Activated CD4-positive, CD25-positive, alpha-beta regulatory T cell treated with anti-CD3 and anti-CD28 coated beads, Interleukin-2, amount 50 U/mL, for 16 hours (primary cell): ENCODE measurements at places on chromosomes 3 and 15.

GRCh38 chr3:32374788-32375595 lies 16.7 kb upstream of the CMTM7 start:
- DNase-seq, result peak; percentile 63

- DNase-seq, result no peak
Measured at GRCh38 chr3:133137042-133137996, 99.1 kb downstream of the TMEM108 start.

DNA sequence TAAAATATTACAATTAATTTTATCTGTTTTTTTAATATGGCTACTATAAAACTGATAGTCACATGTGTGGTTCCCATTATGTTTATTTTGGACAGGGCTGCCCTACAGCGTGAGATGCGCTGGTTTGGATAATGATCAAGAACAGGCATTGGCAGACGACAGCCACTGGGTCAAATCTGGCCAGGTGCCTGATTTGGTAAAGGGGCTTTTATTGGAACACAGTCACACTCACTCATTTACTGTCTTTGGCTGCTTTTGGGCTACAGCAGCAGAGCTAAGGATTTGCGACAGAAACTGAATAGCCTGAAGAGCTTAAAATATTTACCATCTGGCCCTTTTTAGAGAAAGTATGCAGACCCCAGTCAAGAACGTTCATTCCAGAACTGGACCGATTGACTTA lies 724.2 kb upstream of the CFAP20DC start:
- DNase-seq, result no peak

DNA sequence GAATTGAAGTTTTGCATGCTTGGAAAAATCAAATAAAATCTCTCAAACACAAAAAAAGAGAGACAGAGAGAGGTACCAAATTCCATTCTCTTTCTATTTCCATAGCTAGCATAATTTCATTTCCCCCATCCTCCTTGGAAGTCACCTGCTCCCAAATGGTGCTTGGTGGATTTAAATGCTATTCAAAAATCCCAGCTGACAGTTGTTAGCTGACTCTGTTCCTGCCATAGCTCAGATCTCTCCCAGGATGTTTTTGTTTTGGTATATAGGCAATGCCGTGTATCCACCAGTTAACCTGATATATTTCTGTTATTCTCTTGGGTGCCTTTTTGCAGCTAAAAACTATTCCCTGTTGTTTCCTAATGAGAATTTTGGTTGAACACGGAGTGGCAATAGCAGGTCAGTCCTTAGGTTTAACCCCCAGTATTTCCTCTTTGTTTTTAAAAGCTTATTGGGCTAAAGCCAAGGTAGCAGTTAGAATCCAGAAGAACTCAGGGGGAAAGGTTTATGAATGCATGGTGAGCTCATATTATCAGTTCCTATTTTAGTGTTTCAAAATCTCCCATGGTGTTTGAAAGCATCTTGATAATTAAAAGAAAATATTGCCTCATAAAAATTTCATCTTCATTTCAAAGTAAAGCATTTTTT lies 240.0 kb upstream of the GBE1 start:
- DNase-seq, result no peak

DNA sequence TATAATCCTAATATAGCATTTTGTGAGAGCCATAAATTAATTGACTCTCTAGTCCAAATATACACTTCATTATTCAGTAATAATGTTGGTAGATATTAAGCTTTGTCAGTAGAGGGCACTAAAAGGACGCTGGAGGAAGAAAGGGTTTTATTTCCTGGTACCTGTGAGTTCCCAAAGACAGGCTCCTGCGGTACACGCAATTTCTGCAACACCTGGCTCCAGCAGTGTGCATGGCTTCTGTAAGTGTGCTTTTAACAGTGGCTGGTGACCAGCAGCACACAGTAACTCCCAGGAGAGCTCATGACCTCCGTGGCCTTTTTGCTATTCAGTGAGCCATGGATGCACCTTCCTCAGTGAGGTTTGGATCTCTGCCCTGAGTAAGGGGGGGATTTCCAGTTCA lies 338.3 kb upstream of the ZNF385D start:
- no peak for DNase-seq

GRCh38 chr3:126546549-126547239 lies 12.0 kb downstream of the C3orf22 start:
- DNase-seq, result no peak

DNA sequence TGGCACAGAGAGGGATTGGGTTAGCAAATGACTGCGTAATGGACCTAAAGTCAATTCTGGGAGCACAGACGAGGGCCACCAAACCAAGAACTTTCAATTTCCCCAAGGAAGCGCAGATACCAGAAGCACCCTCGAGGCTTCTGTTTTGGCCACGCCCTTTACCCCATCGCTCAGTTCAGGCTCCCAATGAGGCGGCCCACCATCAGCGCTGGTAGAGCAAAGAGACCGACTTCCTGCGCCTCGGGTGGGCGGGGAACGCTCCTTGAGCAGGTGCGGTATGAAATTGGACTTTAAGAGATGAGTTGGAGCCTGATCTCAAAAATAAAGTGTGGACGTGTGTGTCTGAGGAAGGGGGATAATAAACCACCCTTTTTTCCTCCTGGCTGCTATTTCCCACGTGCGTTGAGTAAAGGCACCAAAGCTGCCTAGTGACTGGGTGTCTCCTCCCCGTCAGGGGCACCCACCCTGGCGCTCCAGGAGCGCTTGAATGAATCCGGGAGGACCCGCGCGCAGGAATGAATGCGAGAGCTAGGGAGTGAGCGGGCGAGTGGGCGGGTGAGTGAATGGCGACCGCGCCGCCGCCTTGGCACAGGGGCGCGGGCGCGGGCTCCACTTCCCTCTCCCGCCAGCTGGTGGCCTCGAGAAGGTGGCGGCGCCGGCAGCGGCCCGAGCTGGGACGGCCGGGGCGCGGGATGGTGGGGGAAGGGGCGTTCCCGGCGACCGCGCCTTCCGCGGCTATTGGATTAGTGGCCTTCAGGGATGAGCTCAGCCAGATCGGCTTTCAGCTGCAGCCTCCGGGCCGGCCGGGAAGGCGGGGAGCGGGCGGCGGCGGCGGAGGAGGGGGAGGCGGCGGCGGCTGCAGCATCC lies at the start of gene SPSB4:
Gene SPSB4 (plus strand): TSS at position 772 of the 867 bp plus-strand sequence. CDS start 14,758 bp downstream, outside the sequence.
- no peak for DNase-seq

- no peak for DNase-seq
Measured at GRCh38 chr15:39465843-39466749, 114.8 kb upstream of the THBS1 start.

GRCh38 chr15:73844356-73844755 lies 29.0 kb upstream of the TBC1D21 start:
- no peak for DNase-seq

DNA sequence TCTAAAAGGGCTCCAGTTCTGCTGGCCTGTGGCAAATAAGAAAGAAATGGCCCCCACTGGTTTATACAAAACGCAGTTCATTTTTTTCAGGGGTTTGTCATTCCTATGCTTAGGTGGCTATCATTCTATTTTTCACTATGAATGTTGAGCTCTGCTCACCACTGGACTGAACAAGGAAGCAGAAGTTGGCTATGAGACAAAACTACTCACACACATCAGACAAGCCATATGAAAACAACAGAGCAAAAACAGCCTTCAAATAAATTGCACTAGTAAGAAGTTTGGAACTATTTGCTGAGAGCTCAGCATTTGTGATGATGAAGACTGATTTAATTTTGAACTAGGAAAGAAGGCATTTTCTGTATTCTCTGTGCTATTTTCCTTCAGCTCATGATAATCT lies 328.5 kb downstream of the MECOM start:
- no peak for DNase-seq

GRCh38 chr3:36796161-36796560 lies 31.8 kb upstream of the DCLK3 start:
- no peak for DNase-seq
